Astrocyte (in vitro differentiated cells and primary cell): ENCODE measurements at places on chromosomes 3 and 15. TPM values are rescaled to one million over a fixed set of nuclear protein-coding genes. Genes with fewer than 3 reads are reported as not detected.

Gene SPTSSB
- 0.50 TPM in 1 of 2 replicates, not detected in the other for total RNA-seq

Gene CCDC33
- total RNA-seq: 0.41 and 0.96 TPM in 2 replicates

Gene ICE2
- 26.5 and 28.2 TPM in 2 replicates for total RNA-seq

Gene STOML1
- 12.4 and 16.6 TPM in 2 replicates for total RNA-seq

Gene C3orf20
- total RNA-seq: 0.16 TPM in 1 of 2 replicates, not detected in the other

Gene CCDC191
- 2.5 and 3.1 TPM in 2 replicates for total RNA-seq

Gene THSD4
- total RNA-seq: 0.99 and 2.5 TPM in 2 replicates

Gene CHL1
- not detected in 2 replicates for total RNA-seq

Gene ST6GAL1
- 15.8 and 19.3 TPM in 2 replicates for total RNA-seq

Gene HCLS1
- 1.0 and 1.6 TPM in 2 replicates for total RNA-seq

Gene UBA3
- total RNA-seq: 73.4 and 79.2 TPM in 2 replicates

Gene SEC22A
- 10.9 and 16.9 TPM in 2 replicates for total RNA-seq

Gene ZMYND10
- 0.39 and 0.55 TPM in 2 replicates for total RNA-seq

Gene GRK7
- total RNA-seq: not detected in 2 replicates

Gene PLSCR5
- not detected in 2 replicates for total RNA-seq

Gene TMEM266
- total RNA-seq: 0.36 TPM in 2 replicates

Gene COL6A6
- 0.09 and 0.12 TPM in 2 replicates for total RNA-seq

Gene GOLGA8A
- 50.2 and 62.8 TPM in 2 replicates for total RNA-seq

Gene FAM162A
- total RNA-seq: 65.1 and 72.2 TPM in 2 replicates

Gene POC1A
- total RNA-seq: 3.1 and 3.7 TPM in 2 replicates

Gene PCSK6
- total RNA-seq: 0.36 and 1.3 TPM in 2 replicates

Gene CCR8
- total RNA-seq: not detected in 2 replicates

Gene SLC28A1
- total RNA-seq: not detected in 2 replicates

Gene MYO5C
- 2.7 and 4.5 TPM in 2 replicates for total RNA-seq

Gene ZSCAN2
- total RNA-seq: 13.5 and 16.2 TPM in 2 replicates

Gene RGMA
- 5.7 and 6.2 TPM in 2 replicates for total RNA-seq

Gene NPAP1
- not detected in 2 replicates for total RNA-seq

Gene GOLGA6A
- 0.30 and 0.31 TPM in 2 replicates for total RNA-seq

Gene C3orf80
- 6.5 and 13.7 TPM in 2 replicates for total RNA-seq

Gene UCN2
- 2.8 and 3.3 TPM in 2 replicates for total RNA-seq
